ENCODE measurements at places on chromosomes 2 and 18.

DNA sequence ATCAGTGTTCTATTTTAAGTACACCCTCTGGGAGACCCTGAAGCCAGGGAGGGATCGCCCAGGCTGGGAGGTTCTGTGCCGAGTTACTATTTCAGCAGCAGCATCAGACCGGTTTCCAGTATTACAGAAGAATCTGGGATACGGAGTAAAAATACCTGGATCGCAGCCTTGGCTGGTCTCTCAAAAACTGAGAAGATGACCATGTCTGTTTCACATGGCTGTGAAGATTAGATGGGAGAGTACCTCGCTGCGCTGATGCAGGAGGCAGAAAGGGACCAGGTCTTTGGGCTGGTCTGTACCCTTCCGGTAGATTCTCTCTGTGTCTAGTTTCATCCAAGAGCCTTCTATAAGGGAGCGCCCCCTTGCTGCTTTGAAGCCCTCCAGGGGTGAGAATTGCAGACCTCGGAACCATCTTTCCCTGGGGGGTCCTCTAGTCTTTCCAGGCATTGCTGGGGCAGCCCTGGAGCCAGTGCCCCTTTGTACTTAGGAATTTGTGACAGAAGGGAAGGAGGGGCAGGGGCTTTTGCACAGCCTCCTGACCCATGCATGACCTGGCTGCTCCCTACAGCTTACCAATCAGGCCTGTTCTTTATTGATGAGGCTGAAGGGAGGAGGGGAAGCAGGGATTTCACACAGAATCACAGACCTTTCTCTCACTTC lies 56.3 kb upstream of the MAPRE3 start:
- no peak for DNase-seq

GRCh38 chr2:10775021-10775780 lies 37.4 kb downstream of the PDIA6 start:
- no peak for DNase-seq

DNA sequence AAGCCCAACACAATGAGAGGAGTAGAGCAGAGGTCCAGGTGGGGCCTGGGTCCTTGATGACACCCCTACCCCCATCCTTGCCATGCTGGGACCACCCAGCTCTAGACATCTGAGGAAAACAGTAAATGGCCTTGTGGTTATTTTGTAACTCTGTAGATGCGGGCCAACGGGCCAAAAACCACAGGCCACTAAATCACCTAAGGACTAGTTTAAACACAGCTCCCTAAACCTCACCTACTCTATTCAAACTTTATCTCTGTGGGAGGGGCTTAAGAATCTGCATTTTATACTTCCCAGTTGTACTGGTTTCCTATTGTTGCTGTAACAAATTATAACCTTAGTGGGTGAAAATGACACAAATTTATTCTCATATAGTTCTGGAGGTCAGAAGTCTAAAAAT lies 19.0 kb upstream of the SERTAD2 start:
- peak; percentile 54 for DNase-seq

DNA sequence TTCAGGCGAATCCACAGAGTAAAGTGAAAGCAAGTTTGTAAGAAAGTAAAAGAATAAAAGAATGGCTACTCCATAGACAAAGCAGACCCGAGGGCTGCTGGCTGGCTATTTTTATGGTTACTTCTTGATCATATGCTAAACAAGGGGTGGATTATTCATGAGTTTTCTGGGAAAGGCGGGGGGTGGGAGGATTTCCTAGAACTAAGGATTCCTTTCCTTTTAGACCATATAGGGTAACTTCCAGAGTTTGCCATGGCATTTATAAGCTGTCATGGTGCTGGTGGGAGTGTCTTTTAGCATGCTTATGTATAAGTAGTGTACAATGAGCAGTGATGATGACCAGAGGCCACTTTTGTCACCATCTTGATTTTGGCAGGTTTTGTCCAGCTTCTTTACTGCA lies 59.8 kb downstream of the SLC4A3 start:
- DNase-seq: no peak

- DNase-seq: no peak
Observed at GRCh38 chr18:48847807-48848486, 102.8 kb downstream of the SMAD7 start.

GRCh38 chr2:27717070-27717795 lies 53.5 kb downstream of the SLC4A1AP start:
- no peak for DNase-seq

- DNase-seq: peak; percentile 44
Observed at GRCh38 chr18:63788447-63789096, 13.4 kb downstream of the SERPINB7 start.

- DNase-seq: no peak
Observed at GRCh38 chr2:4690913-4691312, 987.5 kb downstream of the DCDC2C start.

DNA sequence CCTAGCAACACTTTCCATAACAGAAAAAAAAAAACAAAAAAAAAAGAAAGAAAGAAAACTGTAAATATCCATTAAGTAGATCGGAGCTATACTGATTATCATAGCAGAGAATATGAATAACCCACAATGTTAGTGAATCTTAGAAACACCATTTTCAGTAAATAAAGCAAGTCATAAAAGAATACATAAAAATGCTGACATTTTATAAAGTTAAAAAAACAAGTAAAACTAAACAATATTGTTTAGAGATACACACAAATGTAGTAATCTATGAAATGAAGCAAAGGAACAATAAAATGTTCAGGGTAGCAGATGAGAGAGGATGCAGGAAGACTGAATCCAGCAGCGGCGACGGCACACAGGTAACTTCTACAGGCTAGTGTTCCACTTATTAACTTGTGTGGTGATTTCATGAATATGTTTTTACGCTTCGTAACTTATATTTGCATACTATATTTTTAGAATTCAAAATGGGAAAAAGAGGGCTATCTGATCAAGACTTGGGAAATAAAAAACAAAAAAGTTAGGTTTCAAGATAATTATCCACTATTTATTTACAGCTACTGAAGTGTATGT lies 4.8 kb downstream of the ROCK2 start:
- no peak for DNase-seq

DNA sequence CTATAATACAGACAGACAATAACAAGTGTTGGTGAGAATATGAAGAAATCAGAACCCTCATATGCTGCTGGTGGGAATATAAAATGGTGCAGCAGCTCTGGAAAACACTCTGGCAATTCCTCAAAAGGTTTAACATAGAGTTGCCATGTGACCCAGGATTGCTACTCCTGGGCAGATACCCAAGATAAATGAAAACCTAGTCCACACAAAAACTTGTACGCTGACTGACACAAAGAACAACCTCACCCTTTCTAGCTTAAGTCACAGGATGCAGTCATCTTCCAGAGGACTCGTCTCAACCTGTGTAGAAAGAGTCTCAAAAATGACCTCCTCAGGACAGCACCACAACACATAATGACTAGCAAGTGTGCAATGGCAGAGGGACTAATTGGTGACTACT lies 71.6 kb upstream of the ACAA2 start:
- DNase-seq: no peak

GRCh38 chr18:58136879-58137278 lies 92.9 kb downstream of the NEDD4L start:
- DNase-seq: no peak

- no peak for DNase-seq
Observed at GRCh38 chr2:24658531-24659202, 134.5 kb downstream of the PTRHD1 start.

DNA sequence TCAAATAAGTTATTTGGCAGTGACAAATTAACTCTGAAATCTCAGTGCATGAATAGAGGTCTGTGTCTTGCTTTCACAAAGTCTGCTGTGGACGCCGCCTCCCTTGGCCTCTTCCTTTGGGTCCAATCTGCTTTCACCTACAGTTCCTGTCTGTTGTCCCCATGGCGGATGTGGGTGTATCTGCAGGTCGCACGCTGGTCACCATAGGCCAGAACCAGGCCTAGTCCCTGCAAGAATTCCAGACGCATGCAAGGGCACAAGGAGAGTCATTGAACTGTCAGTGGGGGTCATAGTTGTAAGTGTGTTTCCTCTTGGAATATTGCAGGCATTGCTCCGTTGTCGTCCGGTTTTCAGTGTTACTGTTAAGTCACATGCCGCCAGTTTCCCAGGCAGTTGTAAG lies 7.4 kb downstream of the SOCS6 start:
- DNase-seq: no peak

- DNase-seq: no peak
Observed at GRCh38 chr18:79507546-79508480, 112.1 kb downstream of the NFATC1 start.

GRCh38 chr2:150222379-150222778 lies 265.1 kb downstream of the RND3 start:
- DNase-seq: no peak

- DNase-seq: no peak
Observed at GRCh38 chr2:61789807-61790602, 63.9 kb downstream of the FAM161A start.

- DNase-seq: no peak
Observed at GRCh38 chr18:72342933-72343332, 201.2 kb downstream of the CBLN2 start.

DNA sequence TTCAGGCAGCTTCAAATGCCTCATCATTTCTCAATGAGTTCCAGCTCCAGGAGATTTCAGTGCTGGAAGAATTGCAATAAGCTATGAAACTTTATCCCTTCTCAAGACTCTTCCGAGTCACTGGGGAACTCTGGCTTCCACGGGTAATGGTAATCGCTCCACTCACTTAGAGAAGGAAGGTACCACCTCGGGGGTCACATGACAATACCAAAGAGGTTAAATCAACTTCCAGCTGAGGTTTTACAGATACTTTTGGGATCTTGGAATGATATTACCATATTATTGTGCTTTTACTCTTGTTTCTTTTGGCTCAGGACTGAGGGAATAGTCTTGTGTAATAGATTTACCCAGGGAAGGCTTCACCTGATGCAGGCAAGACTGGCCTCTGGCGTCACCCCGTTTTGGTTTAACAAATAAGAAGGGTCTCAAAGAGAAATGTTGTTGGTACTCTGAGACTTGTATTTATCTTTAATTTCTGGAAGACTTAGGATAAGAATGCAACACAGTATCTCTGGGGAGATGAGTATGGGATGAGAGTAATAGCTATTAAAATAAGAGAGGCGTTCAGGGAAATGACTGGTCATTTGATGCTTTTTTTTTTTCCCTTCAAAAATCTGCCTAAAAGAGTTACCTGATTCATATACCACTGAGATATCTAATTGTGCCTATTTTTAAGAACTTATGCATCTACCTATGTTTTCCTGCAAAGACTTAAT lies 316.9 kb upstream of the ZEB2 start:
- no peak for DNase-seq

DNA sequence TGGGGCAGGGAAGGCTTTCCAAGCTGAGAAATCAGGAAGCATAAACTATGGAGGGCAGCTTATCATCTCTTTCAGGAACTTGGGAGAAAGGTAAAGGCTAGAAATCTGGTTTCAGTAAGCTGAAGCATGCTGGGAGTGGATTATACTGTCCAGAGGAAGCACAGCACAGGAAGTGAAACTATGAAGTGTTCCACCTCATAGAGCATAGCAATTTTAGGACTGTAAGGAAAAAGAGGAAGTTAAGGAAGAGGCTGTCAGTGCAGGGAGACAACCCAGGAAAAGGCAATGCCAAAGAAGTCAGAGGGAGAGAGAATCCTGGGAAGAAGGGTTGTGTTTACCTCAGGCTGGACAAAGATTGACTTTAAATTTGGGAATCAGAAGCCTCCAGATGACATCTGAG lies 51.9 kb downstream of the EFEMP1 start:
- DNase-seq: no peak

Measured in Jurkat, Clone E6-1 (cell line).